T-cell (primary cell): ENCODE measurements at places on chromosomes 12 and 14.

GRCh38 chr12:3081886-3082285, 4.7 kb downstream of the TSPAN9 start:
- no peak for DNase-seq

DNA sequence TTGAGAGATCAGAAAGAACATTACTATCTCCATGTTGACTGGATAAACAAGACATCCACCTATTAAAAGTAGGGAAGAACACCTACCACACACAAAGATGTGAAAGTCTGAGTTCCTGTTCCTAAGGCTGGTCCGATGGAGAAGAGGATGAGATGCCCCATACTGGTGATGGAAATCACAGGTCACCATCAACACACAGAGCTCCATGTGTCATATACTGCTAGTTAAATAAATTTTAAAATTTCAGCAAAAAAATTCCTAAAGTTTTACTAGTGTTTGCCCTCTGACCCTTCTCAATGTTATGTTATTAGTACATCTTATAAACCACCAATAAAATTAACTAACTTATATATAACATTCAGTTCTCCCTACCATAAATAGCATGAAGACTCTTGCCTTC, 59.1 kb downstream of the KCNA5 start:
- DNase-seq: no peak

DNA sequence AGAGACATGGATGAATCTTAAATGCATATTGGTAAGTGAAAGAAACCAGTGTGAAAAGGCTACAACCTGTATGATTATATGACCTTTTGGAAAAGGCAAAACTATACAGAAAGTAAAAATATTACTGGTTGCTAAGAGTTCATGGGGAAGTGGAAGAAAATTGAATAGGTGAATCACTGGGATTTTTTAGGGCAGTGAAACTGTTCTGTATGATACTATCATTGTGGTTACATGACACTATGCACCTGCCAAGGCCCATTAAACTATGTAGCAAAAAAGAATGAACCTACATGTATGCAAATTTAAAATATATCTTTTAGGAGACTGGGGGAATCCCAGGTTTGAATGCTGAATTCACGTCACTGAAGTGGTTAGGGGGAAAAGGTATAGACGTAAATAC, 12.6 kb upstream of the OR8S1 start:
- no peak for DNase-seq

DNA sequence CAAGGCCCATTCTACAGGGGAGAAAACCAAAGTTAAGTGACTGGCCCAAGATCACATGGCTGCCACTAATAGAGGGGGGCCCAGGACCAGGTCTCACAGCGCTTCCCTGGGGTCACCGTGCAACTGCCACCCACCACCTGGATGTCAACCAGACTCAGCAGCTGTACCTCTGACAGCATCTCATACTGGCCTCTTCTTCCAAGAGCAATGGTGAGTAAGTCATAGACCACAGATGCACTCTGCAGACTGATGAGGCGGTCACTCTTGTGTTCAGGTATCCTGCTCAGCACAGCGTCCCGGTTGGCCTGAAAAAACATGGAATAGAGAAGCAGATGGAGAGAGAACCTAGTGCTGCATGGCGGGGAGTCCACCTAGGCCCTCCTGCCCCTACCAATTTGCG, 139.9 kb downstream of the TTC7B start:
- no peak for DNase-seq

- no peak for DNase-seq
Observed at GRCh38 chr12:53232646-53233461, 845 bp upstream of the RARG start.

DNA sequence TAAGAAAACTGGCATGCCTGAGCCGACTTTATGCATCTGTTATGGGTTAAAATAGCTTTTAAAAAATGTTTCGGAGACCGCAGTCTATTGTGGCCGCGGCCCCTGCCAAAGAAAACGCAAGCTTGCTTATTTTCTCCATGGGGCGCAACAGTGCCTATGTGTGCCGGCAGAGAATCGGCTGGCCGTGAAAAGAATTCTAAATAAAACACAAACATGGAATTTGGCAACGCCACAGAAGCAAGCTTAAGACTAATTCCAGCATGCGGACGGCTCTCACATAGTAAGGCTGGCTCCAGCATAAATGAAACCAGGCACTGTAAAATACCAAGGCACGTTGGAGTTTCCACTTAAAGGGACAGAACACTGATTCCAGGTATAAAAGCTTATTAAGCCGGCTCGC, 56.7 kb downstream of the BCL11B start:
- DNase-seq: no peak

DNA sequence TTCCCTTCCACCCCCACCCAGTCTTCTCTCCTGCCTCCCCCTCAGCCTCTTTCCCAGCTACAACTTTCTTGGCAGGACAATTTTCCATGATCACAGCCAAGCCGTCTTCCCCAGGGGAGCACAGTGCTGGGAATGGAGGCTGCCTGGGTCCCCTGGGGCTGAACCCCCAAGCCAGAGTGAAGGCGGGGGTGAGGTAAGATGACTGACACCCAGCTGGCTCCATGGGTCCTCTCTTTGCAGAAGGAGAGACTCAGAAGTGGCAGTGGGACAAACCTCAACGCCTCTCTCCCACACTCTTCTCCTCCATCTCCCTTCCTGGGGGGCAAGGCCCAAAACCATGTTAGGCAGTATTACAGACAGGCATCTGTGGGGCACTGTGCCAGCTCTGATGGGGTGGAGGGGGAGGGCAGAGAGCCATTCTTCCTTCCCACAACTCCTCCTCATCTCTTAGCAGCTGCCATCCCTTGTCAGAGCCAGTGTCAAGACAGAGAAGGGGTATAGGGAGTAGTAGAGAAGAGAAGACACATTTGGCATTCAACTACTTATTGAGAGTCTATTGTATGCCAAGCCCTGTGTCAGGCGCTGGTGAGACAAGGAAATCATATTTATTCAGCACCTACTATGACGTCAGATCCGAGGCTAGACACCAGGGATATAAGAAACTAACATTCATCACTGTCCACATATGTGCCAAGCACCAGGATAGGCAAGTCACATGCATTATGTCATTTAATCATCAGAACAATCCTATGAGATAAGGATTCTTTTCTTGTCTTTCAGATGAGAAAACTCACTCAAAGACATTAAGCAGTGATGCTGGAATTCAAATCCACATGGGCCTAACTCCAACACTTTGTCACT, 3.6 kb downstream of the ITGA7 start:
- no peak for DNase-seq

DNA sequence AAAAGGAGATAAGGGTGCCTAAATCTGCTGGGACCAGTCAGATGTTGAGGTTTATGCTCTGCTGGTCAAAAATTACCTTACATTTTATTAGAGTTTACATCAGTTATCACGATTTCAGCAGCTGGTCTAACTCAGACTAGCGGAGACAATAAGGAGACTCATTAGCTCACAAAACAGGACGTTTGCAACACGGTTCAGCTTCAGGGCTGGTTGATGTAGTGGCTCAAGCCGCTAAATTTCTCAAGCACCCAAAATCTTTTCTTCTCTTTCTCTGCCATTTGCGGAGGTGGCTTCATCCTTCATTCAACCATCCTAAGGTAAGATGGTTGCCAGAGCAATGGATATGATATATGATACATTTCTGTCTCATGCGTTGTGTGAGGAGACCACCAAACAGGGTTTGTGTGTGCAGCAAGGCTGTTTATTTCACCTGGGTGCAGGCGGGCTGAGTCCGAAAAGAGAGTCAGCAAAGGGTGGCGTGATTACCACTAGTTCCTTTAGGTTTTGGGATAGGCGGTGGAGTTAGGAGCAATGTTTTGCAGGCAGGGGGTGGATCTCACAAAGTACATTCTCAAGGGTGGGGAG, 30.3 kb upstream of the CLIP1 start:
- DNase-seq: no peak

DNA sequence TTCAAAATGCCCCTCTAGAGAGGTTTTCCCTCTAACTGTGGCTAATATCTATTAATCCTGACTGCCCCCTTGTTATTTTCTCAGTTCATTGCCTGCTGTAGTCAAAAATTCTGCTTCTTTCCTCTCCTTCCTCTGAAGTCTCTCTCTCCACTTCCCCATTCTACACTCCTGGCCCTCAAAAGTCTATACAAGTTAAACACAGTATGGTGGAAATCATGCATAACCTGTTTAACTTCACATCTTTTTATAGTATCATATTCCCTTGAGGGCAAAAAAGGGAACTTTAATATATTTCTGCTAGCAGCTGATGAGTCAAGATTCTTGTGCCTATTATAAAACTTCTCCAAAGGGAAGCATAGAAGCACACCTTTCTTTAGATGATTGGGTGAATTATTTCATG, 16.7 kb downstream of the GRIP1 start:
- DNase-seq: no peak

- no peak for DNase-seq
Observed at GRCh38 chr14:95291859-95292542, 27.7 kb downstream of the CLMN start.

DNA sequence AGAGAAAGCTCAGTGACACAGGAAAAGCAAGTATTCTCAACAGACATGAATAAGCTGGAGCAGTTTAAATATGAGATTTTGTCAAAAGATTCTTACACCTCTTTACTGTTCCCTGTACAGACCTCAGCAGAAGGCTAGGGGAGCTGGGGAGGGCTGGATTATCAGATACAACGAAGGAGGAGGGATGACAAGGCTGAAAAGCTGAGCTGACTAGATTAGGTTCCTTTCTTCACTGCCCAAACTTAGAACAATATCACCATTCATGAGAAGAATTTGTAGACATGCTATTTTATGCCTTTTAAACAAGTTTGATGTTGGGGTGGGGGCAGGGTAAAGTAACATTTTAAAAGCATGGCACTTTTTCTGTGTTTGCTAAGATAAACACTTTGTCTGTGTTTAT, 611.1 kb downstream of the AACS start:
- DNase-seq: no peak

DNA sequence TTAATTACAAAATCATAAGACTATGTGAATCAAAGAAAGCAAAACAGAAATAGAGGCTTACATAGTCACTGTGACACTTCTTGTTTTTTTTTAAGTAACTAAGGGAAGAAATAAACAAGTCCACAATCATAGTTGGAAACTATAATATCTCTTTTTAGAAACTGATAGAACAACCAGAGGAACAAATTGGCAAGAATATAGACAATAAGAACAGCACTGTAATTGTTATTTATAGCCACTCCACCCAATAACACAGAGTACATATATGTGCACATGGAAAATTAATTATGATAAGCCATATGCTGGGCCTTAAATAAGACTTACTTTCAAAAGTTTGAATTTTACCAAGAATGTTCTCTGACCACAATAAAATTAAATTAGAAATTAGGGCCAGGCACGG, 101.1 kb downstream of the PLEKHG7 start:
- no peak for DNase-seq

- DNase-seq: no peak
Observed at GRCh38 chr14:65434216-65434850, 21.8 kb downstream of the FUT8 start.

GRCh38 chr12:69066492-69067373, 133.8 kb upstream of the CPM start:
- no peak for DNase-seq

GRCh38 chr12:122646517-122647217, 56.5 kb downstream of the HCAR2 start:
- DNase-seq: peak; percentile 14

DNA sequence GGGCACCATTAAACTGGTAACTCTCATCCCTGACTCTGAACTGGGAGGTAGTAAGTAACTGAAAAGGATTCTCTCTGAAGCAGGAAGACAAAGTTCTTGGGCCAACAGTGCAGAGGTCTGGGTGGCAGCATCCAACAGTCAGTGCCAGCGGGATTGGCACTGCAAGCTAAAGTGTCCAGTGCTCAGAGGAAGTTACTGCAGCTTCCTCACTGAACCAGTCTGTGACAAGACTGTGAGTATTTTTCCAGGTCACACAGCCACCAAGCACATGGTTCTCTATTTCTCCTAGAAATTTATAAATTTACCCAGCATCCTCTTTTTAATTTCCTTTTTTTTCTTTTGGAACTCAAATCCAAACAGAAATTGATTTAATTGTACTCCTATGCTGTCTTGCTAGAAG, 81.6 kb upstream of the FAR2 start:
- no peak for DNase-seq

DNA sequence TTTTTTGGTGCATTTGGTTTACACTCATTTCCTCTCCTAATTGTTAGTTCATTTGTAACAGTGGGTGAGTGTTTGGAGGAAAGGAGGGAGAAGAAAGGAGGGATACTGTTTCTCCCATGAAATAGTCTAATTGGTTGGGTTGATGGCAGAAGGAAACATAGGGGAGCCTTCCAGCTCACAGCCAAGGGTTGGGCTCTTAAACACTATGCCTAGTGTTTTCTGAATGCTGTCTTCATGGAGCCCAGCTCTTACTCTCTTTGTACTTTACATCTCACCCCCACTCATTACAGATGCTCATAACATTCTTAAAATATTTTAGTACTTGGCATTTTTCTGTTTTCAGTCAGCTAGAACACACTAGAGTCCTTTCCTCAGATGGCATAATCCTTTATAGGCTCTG, 38.2 kb downstream of the BAZ2A start:
- no peak for DNase-seq
